ENCODE measurements at places on chromosomes 1 and 21. TPM values are rescaled to one million over a fixed set of nuclear protein-coding genes. Genes with fewer than 3 reads are reported as not detected.

GRCh38 chr1:21815724-21816321 lies 3.8 kb downstream of the LDLRAD2 start:
- no peak for DNase-seq

Gene RCC2
- 86.0 TPM for polyA plus RNA-seq

Gene RAP1GAP
- polyA plus RNA-seq: 20.8 TPM

DNA sequence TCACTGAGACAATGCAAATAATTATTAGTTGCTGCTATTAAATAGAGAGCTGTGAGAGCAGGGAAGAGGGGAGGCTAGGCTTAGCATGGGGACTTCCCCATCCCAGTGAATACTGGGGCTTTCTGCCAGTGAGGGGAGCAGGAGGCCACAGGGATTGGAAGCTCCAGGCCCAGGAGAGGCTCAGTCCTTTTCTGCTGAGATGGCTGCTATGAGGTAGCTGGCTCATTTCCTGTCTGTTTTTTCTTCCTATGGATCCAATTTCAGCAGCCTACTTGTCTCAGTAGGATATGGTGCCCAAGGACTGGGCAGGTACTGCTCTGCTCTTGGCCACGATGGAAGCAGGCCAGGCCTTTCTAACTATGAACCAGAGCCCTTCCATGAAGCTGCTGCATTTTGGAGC lies 10.0 kb downstream of the STMN1 start:
- no peak for DNase-seq

- no peak for DNase-seq
These were observed 1.1 kb downstream of the LRRC3 start for GRCh38 chr21:44456214-44456914.

Gene C1orf56
- polyA plus RNA-seq: 10.2 TPM

GRCh38 chr1:38045401-38046332 lies 926 bp downstream of the POU3F1 start:
- DNase-seq: no peak

DNA sequence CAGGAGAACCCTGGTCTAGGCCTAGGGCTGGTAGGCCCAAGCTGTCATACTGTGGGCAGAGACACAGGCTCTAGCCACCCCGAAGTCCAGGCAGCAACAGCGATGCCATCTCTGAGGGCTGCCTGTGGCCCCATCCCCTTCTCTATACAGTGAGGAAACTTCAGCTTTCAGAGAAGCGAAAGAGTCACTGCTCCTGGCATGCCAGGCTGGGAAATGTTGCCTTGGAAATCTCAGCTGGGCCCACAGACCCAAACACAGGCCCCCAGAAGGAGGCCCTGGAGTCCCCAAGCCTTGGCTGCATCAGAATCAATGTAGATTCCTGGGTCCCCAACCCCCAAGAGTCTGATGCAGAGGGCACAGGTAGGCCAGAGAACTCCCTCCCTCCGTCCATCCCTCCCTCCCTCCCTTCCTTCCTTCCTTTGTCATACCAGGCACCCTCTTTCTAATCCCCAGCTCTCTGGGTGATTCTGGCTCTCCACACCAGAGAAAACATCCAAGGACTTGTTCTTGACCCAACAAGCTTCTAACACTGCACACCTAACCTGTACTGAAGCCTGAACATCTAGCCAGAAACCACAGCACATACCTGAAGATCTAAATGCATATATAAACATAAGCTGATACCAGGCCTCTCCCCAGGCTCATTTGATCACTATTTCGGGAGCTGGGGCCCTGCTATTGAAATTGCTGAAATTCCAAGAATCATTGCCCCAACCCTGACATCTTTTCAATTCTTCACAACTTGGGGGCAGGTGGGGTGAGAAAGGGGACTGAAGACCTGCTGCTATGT lies 143.2 kb upstream of the EDN2 start:
- no peak for DNase-seq

Gene TMPRSS2
- 32.1 TPM for polyA plus RNA-seq

DNA sequence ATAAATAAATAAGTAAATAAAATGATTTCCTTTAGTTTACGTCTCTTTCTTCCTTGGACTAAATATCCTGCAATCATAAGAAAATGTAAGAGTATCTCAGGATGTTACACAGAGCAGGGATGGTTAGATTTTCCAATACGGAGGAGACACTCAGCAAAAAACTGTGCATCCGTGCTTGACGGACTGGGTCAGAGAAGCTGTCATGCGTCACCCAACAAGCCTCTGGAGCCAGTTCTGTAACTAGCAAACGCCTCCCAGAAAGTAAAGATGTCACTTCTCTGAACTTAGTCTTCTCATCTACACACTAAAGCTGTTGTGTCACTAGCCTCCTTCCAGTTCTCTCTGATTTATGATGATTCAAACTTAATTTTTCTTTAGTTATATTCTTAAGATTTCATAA lies 3.4 kb downstream of the CFHR4 start:
- no peak for DNase-seq

Data from renal pelvis (tissue), 12 donors.